ENCODE measurements at places on chromosomes 16 and 17.

DNA sequence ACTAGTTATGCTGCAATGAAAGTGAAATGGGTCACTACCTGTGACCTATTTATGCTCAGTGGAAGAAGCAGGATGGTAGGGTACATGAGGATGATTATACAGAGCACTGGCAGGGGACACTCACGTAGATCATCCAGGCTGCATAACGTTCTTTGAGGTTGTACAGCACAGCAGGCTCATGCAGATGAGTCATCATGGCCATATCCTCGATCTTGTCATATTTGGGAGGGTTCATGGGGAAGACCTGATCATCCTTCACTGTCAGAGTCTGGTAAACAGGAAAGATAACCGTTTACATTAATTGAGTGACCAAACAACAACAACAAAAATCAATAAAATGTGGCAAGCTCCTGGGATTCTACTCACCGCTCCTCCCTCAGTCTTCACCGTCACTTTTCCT is 2.1 kb downstream of the MYH2 start:
- DNase-seq, result no peak

DNA sequence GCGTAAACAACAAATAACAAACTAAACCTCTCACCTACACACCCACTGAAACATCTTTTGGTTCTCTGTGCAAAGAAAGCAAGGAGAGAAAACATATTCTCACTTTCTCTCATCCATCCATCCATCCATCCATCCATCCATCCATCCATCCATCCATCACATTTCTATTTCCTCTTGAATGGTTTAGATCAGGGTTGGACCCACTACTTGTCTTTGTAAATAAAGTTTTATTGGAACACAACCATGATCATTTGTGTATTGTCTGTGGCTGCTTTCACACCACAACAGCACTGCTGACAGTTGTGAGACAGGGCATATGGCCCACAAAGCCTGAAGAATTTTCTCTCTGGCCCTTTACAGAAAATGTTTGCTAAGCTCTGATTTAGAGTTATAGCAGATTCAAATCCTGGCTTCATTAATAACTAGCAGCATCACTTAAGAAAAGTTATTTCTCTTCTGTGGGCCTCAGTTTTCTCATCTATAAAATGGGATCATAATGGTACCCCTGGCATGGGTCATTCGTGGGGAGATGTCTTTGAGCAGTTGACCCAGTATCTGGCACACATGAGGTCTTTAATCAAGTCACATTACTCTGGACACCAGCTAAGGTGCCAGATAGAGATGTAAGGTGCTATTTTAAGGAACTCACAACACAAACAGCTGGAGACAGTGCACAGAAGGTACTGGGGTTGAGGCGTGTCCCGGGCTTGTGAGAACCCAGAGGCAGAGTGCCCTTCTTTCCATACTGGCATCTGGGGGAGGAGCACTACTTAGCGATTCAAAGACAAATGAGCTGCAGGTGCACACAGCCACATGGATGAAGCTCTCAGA is 146.3 kb downstream of the CMIP start:
- DNase-seq, result no peak

GRCh38 chr16:87358250-87358649 is 25.3 kb downstream of the FBXO31 start:
- DNase-seq, result no peak

- DNase-seq, result no peak
These were observed 17.0 kb downstream of the FOXF1 start for GRCh38 chr16:86527366-86527765.

- DNase-seq, result no peak
These were observed 1.5 kb downstream of the DLX3 start for GRCh38 chr17:49993423-49994060.

GRCh38 chr16:68228652-68229051 is 7.3 kb downstream of the ESRP2 start:
- no peak for DNase-seq

DNA sequence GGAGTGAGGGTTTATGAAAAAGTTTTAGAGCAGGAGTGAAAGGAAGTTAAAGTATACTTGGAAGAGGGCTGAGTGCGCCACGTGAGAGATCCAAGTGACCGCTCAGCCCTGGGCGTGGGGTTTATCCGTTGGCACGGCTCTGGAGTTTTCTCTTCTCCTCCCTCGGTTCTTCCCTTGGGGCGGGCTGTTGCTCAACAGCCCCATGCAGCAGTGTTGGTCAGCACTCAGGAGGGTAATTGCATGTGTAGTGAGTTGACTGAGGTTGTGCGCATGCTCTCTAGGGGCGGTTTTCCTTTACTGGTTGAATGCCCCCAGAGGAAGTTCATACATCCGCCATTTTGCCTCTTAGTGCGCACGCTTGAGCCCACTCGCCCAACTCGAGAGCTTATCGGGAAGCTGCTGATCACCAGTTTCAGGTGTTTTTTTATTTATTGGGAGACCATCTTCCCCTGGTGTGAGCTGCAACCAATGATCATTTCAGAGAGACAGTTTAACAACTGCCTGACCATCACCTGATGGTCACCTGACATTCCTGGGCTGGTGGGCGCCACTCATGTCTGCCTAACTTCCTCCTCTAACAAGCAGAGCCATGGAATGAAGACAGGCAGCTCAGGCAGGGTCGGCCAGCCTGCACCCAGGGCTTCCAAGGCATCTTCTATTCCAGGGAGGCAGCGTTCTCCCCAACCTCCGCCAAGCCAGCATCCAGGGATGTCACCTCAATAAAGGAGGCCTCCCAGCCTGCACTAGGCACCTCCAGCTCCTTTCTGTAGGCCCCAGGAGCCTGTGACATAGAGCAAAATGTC is 41.3 kb upstream of the DNAH17 start:
- DNase-seq, result no peak

- no peak for DNase-seq
These were observed 160.4 kb downstream of the KCNJ2 start for GRCh38 chr17:70329721-70330120.

DNA sequence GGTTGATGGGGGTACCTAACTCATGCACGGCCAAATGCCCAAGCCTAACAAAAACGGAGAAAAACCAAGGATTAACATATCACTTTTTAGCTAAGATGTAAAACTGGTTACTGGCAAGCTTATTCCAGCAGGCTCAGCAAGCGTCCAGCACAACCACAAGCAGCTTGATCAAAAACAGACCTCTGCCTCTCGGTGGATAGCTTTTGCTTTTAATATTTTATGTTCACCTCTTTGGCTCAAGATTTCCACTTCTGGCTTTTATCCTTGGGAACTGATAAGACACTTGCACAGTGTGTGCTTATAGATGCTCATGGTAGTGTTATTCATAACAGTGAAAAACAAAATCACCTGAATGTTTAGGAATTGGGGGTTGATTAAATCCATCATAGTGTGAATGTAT is 206.9 kb upstream of the CACNG5 start:
- no peak for DNase-seq

GRCh38 chr17:3915581-3915994 is 677 bp downstream of the P2RX1 start:
- no peak for DNase-seq

DNA sequence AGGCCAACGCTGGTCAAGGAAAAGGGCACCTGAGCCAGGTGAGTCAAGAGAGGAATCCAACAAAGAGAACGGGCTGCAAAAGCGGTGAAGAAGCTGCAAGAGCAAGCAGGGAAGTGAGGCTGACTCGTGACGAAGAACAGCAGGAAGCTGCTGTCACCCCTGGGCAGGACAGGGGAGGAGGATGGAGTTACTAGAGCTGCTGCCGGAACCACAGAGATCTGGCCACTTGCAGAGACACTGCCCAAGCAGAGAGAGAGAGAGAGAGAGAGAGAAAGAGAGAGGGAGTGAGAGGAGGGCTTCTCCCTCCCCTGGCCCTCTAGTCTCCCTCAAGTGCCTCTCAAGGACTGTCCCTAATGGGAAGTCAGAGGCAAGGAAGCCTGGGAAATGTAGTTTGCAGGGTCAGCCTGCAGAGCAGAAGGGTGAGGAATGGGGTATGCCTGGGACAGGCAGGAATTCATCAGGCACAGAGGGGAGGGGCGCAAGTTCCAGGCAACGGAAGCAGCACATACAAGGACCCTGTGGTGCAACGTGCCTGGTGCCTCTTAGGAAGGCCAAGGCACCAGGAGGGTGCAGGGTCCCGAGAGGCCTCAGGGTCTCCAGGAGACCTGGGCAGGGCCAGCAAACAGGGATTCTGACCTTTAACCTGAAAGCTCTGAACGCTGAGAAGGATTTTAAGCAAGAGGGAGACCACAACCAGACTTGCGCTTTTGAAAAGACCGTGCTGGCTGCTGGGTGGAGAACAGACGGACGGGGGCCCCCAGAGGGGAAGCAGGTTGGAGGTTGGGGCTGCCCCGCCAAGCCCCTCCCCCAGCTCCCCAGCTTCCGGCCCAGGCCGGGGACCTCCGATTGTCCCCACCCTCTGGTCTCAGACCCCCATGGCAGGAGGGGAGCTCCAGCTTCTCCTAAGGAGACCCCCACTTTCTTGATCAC is 45.8 kb upstream of the CIBAR2 start:
- peak; percentile 56 for DNase-seq

- DNase-seq, result peak; percentile 32
These were observed 62.0 kb downstream of the SLC39A11 start for GRCh38 chr17:73030501-73030921.

DNA sequence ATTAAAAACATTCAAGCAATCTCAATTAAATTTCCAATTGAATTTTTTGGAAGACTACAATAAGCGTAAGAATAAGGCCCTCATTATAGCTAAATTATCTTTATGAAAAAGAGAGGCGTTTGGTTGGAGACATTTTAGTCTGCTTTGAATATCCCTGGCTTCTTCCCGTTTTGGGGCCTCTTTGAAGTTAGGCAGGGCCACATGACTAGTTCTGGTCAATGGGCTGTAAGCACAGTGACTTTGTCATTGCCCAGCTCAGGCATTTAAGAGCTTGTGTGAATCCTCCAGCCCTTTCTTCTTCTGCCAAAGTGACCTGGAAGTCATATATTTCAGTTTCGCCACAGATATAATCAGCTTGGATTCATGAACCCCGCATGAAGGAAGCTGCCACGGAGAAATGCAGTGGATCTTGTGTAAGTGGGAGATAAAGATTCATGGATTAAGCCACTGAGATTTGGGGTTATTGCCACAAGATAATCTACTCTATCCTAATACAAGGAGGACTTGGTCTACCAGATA is 21.7 kb upstream of the UBTF start:
- no peak for DNase-seq

GRCh38 chr17:76801706-76802105 is 63.8 kb downstream of the MFSD11 start:
- no peak for DNase-seq

DNA sequence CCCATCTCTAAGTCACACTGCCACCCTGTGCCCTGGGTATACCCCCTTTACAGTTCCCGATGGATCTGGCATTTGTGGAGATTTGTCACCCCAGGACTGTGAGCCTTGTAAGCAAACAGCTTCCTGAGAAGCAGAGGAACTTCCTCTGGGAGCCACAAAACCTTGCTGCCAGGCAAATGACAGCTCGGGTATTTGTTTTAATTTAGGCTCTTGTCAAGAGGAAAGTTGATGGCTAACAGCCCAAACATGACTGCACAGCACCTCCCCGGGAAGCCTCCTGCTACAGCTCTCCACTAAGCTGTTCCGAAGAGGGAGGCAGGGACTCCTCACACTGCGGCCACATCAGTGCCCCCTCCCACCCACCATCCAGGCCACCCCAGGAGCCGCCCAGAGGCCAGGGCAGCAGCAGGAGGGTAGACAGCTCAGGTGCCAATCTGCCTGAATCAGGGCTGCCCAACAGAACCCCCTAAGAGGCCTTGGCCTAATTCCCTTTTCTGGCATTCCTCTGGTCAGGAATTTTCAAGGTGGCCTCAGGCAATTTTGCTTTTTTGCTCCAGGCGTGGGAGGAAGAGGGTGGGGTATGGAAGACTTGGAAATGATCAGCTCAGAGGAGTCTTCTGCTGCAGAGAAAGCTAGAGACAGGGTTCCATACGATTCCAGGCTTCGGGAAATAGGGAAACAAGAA is 2.6 kb downstream of the ABR start:
- DNase-seq, result no peak

- no peak for DNase-seq
These were observed 2.5 kb downstream of the KRT33A start for GRCh38 chr17:41347869-41348760.
